ENCODE measurements at places on chromosomes 16 and 17.

DNA sequence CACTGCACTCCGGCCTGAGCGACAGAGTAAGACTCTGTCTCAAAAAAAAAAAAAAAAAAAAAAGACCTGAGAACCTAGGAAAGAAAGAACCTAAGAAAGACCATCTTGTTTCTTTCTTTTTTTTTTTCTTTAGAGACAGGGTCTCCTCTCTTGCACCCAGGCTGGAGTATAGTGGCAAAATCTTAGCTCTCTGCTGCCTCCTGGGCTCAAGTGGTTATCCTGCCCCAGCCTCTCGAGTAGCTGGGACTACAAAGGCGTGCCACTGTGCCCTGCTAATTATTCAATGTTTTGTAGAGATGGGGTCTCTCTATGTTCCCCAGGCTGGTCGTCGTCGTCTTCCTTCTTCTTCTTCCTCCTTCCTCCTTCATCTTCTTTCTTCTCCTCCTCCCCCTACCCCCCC lies 7.8 kb upstream of the BIRC5 start:
- DNase-seq = no peak

- no peak for DNase-seq
Observed at GRCh38 chr16:87784812-87785211, 19.0 kb upstream of the KLHDC4 start.

DNA sequence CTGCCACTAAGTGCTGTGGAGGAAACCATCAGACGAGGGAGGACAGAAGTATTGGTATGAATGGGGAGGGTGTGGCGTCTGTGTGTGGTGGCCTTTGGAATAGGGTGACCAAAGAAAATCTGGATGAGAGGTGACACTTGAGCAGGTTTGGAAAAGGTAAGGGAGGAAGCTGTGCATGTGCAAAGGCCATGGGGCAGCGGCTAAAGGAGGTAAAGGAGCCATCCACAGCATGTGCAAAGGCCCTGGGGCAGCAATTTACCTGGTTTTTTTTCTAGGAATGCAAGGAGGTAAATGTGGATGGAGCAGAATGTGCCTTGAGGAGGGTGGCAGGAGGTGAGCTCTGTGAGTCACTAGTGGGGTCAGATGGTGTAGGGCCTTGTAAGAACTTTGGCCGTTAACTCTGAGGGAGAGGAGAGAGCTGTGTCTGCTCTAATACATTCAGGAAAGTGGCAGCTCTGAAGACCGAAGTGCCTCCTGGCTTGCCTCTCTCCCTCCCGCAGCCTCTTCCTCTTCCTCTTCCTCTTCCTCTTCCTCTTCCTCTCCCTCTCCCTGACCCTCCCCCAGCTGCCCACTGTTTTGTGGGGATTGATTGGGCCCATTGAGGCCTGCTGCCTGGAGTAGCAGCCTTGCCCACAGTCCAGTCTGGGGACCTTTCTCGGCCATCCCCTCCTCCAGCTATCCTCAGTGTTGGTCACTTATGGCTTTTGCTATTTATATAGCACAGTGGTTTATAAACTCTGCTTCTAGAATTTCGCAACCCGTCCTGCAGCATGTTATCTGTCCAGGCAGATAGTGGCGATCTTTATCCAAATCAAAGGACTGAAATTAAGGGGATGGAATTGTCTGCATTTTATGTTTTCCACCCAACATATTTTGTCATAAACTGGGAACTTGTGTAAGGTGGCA lies 38.7 kb downstream of the CMIP start:
- DNase-seq = no peak

DNA sequence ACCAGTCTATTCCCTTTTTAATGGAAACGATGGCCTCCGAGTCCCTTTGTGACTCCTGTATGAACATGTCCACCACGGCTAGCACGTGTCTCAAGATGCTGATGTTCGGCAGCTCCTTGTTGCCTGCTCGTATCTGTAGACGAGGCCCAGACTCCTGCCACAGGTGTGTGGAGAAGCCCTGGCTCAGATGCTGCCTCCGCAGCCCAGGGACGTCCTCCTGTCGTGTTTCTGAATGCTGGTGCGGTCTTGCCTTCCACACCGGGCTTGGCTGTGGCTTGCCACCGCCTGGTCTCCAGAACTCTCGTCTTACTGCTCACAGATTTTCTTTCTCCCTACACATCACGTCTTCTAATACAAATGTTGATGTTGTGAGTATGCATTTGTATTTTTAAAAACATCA lies 17.0 kb downstream of the FOXF1 start:
- no peak for DNase-seq

DNA sequence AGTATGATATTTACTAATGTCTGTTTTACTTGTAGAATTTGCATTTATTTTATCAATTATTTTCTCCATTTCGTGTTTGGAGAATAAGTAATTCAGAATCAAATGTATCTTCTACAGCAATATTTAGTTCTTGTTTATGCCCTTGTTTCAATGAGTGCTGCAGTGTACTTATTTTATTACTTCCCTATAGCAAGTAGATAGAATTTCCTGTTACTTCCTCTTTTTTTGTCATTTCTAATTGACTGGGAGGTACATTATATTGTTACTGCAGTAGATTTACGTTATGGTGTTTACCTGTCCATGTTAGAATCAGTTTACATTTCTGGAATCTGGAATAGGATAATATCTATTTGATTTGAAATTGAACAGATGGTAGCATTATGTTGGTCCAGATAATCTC lies 71.2 kb downstream of the OMG start:
- DNase-seq = no peak

GRCh38 chr17:58326609-58327362 lies 1.8 kb downstream of the TSPOAP1 start:
- no peak for DNase-seq

- no peak for DNase-seq
Observed at GRCh38 chr16:10787304-10787703, 31.3 kb downstream of the TVP23A start.

All from DMS 273 treated with DMSO at 0.1 percent for 48 hours (cell line).